ENCODE measurements at places on chromosomes 2 and 18. TPM values are rescaled to one million over a fixed set of nuclear protein-coding genes. Genes with fewer than 3 reads are reported as not detected.
A peak's percentile ranks its signal among the peaks of the same experiment; 100 is the strongest.

The LYPD1 gene
- 66.2 TPM for polyA plus RNA-seq

DNA sequence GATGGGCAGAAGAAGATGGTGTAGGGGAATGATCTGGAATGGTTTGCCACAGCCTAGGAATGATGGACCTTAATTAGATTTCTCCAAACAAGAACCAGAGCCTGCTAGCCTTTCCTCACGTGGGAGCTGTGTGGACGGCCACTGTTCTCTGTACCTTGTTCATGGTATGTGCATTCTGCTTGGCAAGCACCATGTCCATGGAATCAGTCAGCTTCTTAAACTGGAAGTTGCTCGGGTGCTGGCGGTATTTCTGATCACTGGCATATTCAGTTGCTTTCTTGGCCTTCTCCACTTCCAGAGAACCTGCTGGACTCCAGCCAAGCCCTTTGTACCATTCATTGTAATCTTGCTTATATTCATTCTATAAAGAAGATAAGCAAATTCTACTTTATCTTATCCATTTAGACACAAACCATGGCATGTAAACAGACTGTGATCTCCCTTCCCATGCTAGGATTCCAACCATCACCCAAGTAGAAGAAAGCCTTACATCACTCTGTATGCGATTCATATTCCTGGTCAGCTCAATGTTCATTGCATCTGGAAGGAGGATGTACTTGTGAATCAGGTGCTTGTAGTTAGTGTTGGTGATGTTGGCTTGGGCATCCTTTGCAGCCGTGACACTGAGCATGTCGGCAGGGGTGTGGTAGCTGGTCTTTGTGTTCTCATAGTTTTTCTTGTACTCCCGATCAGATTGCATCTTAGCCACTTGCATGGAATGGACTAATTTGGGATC lies 78.4 kb downstream of the NEB start:
- no peak for DNase-seq

GRCh38 chr2:174078275-174078674 lies 113.1 kb upstream of the SP3 start:
- DNase-seq: peak; percentile 12

The HADHB gene
- polyA plus RNA-seq: 62.0 TPM

GRCh38 chr2:227491386-227491785 lies 19.4 kb downstream of the AGFG1 start:
- DNase-seq: no peak

DNA sequence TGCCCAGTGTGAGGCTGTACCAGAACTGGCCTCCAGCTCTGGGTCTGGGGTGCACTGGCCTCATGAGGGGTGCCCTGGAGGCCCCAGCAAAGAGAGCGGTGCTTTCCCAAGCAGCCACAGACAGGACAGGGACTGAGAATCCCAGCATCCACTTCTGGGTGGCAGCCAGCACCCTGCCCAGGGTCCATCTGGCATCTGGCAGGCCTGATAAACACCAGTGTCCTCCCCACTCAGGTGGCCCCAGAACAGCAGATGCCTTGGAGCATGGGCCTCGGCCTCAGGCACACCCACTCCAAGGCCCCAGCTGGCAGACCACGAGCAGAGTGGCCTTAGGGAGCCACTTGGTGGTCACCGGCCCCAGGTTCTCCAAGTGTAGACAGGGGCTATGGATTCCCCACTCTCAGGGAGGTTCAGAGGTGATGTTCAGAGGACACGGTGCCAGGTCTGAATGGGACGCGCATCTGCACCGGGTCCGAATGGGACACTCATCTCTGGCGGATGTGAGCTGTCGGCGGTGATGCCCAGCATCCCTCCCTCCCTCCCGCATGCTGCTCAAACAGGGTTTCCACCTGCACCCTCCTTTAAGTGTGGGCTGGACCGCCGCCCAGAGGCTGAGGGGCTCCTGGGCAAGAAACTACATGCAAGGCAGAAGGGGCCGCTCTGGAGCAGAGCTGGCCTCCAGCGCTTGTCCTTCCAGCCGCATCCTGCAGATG lies 82.2 kb upstream of the GPC1 start:
- no peak for DNase-seq

- no peak for DNase-seq
Measured at GRCh38 chr18:61898640-61899101, 5.9 kb upstream of the RNF152 start.

- no peak for DNase-seq
Measured at GRCh38 chr2:15628899-15629855, 37.5 kb downstream of the DDX1 start.

DNA sequence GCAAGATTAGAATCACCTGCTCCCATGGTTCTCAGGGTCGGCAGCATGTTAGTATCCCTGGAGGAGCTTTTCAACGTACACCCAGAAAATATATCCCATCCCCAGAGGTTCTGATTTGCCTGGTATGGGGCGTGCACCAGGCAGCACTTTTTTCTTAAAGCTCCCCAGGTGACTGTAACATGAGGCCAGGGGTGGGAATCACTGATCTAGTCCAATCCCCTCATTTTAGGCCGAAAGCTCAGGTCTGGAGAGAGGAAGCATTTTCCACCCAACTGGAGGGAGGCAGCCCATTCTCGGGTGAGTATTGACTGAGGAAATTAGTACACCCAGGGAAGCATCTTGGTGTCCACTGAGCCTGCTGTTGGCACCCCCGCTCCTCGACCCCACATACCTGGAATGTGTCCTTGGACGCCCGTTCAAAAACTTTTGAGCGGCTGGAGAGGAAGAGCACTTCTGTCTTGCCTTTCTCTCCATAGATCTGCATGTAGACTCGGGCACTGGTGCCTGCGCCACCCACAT lies 94.3 kb downstream of the LOXHD1 start:
- DNase-seq: no peak

The ANKRD53 gene
- polyA plus RNA-seq: 1.0 TPM

GRCh38 chr2:72004976-72005375 lies 142.7 kb downstream of the CYP26B1 start:
- DNase-seq: no peak

GRCh38 chr2:54149638-54150441 lies 34.4 kb downstream of the ACYP2 start:
- peak; percentile 73 for DNase-seq

DNA sequence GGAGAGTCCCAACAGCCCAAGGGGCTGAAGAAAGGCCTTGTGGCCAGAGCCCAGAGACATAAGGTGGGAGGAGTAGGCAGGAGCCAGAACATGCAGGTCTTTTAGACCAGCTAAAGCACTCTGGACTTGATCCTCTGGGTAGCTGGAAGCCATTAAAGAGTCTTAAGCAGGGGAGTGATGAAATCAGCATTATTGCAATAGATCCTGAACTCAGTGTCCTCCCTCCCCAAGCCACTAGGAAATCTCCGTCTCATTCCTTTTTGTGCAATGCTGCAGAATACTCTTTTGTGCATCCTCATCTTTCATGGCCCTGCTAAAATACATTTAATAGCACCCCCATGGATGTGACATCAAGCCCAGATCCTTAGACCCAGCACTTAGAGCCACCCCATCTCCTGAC lies 58.6 kb upstream of the ZCCHC2 start:
- no peak for DNase-seq

The RSAD2 gene
- not detected for polyA plus RNA-seq

- DNase-seq: no peak
Measured at GRCh38 chr2:134980639-134981038, 62.0 kb downstream of the CCNT2 start.

DNA sequence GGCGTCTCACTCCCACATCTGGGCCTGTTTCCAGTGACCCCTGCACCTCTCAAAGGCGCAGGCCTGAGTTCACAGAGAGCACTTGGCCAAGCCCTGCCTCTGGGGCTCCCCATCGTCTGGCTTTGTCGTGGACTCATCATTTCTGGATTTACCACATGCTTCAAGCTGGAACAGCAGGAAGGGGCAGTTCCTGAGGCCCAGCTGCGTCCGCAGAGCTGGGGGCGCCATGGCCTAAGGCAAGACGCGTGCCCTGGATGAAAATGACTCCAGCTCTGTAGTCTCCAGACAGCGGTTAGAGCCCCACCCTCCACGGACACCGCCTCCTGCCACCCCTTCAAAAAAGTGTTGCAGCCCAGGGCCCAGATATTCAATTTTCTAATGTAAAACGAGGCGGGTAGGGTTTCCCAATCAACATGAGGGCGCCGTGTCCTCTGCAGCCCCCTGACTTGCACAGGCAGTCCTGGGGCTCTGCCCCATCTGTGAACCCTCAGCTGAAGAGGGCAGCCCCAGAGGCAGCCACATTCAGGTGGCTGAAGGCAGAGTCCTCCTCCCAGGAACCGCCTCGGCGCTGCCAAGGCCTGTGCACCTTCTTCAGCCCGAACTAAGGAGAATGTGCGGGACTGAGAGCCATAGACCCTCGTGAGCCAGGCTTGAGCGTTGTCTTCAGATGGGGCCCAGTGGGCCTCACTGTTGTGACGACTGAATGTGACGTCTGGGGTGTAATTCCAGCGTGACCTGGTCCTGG lies 85.5 kb downstream of the NFATC1 start:
- DNase-seq: no peak

GRCh38 chr2:239401881-239402233 lies 1.0 kb upstream of the HDAC4 start:
- DNase-seq: no peak

The AOX1 gene
- 21.7 TPM for polyA plus RNA-seq

DNA sequence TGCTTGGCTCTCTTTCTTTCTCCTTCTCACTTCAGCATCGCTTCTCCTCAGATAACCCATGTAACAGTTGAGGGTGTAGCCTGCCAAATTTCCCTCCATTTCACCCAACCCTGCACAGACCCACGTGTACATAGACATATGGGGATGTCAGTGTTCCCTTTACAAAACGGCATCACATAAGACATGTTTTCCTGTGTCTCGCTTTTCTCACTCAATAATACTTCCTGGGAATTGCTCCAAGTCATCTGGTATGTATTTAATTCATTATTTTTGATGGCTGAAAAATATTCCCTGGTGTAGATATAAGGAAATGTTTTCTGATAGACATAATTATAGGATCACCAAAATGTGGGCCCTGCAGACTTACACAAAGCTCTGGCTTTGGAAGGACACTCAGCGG lies 176.8 kb downstream of the LOXHD1 start:
- no peak for DNase-seq

- DNase-seq: peak; percentile 64
Measured at GRCh38 chr2:45813003-45813941, 161.8 kb downstream of the PRKCE start.

GRCh38 chr2:83006961-83007360 lies 1452.1 kb downstream of the SUCLG1 start:
- no peak for DNase-seq

The SPAST gene
- polyA plus RNA-seq: 4.8 TPM

DNA sequence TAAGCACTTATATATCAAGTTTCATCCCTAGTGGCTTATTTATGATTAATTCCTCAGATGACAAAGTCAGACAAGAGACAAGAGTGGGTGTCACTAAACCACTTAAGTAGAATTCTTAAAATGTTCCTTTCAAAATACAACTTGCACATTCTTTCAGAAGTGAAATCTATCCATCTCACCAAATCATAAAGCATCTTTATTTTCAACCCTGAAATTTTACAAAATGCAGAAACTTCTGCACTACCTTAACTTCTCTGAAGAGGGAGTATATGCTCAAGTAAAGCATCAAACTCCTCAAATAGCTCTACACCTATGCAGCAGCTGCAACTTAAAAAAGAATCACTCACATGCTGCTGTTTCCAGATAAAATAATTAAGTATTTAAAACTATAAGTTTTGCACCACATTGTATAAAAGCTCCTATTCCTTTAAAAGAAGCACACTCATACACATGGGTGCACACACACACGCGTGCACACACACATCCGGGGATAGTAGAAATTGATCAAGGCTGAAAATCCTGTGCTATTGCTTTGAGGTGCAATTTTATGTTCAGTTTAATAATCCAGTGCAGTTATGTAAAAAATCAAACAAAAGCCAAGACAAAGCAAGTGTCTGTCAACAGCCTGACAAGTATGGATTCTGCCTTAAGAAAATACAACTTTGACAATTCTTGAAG lies 244.5 kb downstream of the TCF4 start:
- peak; percentile 64 for DNase-seq

DNA sequence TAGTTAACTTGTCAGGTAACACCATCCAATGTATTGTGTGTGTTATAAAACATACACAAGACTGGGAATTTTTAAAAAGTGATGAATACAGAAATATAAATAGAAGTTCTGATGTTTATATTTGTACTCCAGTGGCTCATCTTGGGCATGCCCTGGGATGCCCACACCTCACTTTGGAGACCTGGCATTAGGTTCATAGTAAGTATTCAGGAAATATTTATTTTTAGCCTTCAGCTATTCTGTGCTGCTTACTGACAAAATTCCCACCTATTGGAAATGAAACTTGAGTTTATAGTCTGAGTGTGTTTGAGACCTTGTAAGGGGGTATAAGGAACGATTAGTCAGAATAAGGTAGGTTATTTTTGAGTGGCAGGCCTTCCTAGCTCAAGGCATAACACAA lies 67.5 kb downstream of the MYO1B start:
- DNase-seq: no peak

GRCh38 chr18:71131918-71132317 lies 843.1 kb downstream of the SOCS6 start:
- no peak for DNase-seq

The CEP192 gene
- 17.2 TPM for polyA plus RNA-seq

DNA sequence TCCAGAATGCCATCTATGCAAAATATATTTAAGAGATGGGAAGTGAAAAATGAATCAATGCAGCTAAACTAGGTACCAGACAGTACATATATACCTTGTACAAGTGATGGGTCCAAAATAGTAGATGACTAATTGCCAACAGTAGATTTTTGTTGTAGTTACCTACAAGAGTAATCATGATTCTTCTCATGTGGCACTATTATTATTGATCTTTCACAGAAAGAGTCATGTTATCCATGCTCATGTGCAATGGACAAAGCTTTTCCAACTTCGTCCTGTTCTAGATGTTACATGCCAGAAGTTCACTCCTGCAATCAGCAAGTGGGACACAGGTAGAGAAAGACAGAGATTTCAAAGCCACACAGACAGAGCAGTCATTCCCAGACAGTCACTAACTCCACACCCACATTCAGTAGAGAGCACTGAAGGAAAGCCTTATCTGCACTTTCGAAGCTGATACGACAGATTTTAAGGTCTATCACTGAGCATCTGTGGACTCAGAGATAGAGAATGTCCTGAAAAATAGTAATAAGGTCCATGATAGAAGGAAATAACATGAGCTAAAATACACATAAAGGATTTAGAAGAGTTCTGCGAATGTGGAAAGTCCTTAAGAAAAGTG lies 101.6 kb upstream of the ITPRID2 start:
- DNase-seq: no peak

The GALR1 gene
- not detected for polyA plus RNA-seq

- DNase-seq: peak; percentile 72
Measured at GRCh38 chr2:39481611-39482010, 44.5 kb upstream of the MAP4K3 start.

GRCh38 chr2:84297155-84297554 lies 161.9 kb downstream of the SUCLG1 start:
- no peak for DNase-seq

Measured in IMR-90 (cell line).